ENCODE measurements at places on chromosomes 3 and 15.
A peak's percentile ranks its signal among the peaks of the same experiment; 100 is the strongest.

DNA sequence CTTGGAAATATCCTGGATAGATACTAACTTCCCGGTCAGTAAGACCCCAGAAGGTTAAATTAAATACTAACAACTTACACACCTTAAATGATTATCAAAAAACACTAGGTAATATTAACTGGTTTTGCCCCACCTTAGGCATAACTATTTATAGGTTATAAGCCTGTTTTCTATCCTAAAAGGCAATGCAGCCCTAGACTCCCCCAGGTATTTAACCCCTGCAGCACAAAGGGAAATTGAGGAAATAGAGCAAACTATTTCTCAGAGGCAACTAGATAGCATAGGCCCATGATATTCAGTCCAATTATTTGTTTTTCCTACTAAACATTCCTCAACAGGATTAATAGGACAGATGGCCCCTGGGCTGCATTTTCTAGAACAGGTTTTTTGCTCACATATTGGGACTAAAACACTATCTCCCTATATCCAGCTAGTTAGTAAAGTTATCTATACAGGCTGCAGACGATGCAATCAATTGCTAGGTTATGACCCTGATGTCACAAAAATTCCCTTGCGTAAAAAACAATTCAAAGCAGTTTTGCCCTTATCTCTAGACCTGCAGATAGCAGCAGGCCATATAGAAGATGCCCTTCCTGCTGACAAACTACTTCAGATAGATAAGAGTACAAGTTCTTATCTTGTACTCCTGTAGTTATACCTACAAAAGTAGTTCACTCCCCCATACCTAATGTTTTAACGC lies 221.3 kb downstream of the DTWD1 start:
- DNase-seq, result peak; percentile 52

GRCh38 chr15:57861815-57862586 lies 155.5 kb downstream of the POLR2M start:
- DNase-seq, result peak; percentile 66

DNA sequence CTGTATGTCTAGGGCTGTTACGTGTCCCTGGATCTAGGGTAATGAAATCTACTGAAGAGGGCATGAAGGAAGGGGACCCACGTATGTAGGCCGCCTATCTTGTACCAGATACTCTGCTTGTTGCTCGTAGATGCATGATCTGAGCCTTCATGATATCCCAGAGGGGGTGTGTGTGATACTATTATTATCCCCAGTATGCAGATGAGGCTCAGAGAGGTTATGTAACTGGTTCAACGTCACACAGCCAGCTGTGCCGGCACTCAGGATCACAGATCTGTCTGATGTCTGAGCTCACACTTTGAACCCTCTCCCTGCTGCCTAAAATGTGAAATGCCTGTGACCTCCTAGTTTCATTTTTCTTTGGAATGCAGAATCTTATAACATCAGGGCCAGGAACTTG lies 36.2 kb upstream of the SEC13 start:
- DNase-seq, result no peak

DNA sequence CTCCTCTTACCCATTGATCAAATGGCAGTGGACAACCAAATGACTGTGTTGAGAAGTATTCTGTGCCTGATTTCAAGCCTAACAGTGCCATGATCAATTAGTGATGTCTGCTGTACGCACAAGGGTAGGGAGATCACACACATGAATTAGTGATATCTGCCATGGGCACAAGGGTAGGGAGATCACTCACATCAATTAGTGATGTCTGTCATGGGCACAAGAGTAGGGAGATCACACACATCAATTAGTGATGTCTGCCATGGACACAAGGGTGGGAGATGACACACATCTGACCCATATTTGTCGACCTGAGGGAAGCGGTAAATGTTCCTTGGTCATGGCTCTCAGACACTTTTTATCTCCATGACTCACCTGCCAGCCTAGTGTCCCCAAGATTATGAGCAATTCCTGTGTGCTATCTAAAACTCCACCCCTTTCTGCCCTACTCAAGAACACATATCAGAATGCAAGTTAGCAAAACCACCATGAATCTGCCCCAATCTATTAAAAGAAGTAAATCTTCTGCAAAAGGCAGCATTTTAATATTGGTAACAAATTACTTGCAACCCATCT lies 165.0 kb downstream of the NTRK3 start:
- no peak for DNase-seq

- no peak for DNase-seq
Measured at GRCh38 chr15:92896561-92896960, 3.6 kb upstream of the CHD2 start.

DNA sequence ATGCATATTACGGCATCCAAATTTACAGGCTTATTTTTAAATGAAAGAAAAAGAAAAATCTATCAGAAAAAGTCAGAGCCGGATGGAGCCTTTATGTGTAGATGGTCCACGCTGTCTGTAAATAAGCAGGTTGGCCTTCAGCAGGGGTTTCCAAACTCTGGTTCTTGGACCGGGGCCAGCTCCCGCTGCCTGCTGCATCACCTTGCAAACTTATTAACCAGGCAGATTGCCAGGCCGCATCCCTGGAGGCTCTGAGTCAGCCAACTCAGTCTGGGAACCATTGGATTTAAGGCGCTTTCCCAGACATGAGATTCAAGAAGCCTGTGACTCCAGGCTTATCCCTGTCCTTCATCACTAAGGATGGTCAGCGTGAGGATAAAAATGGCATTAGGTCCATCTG lies 212.4 kb downstream of the OPA1 start:
- peak; percentile 89 for DNase-seq

DNA sequence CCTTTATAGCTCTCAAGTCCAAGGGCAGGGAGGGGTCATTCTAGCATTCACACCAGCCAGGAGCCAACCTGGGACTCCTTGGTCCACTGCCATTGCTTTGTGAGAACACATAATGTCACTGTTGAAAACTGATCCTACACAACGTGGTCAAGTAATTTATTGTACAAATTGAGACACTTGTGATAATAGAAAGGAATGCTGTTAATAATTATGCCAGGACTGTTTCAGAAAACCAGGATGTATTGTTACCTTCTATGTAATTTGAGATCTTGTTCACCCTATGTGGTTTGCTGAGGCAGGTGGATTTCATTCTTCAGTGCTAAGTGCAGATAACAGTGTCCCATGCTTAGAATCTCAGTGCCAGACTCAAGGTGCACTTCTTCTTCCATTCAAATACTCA lies 33.3 kb downstream of the TMCO5A start:
- no peak for DNase-seq

- DNase-seq, result no peak
Measured at GRCh38 chr3:117252208-117252607, 542.6 kb downstream of the TUSC7 start.

- no peak for DNase-seq
Measured at GRCh38 chr3:16441371-16441875, 72.1 kb downstream of the RFTN1 start.

GRCh38 chr3:16102905-16103364 lies 71.5 kb upstream of the GALNT15 start:
- no peak for DNase-seq

DNA sequence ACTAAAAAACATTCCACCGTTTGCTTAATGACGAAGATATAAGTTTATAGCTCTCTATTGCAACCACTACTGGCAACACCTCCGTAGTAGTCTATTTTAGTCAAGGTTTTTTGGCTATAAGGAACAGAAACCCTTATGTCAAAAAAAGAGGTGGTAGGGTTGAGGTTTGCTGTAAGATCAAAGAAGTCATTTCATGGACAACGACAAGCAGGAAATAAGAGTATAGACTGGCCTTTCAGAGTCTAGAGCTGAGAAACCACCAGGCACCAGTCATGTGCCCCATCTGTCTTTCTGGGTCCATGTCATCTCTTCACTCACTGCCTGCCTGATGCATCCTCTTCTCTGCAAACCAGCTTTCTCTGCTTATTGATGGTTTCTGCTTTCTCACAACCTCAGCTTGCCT lies 42.7 kb downstream of the THBS1 start:
- DNase-seq, result peak; percentile 16

GRCh38 chr3:109631897-109632296 lies 294.6 kb upstream of the DPPA4 start:
- DNase-seq, result no peak

- no peak for DNase-seq
Measured at GRCh38 chr15:57592836-57593420, 1.2 kb downstream of the MYZAP start.

DNA sequence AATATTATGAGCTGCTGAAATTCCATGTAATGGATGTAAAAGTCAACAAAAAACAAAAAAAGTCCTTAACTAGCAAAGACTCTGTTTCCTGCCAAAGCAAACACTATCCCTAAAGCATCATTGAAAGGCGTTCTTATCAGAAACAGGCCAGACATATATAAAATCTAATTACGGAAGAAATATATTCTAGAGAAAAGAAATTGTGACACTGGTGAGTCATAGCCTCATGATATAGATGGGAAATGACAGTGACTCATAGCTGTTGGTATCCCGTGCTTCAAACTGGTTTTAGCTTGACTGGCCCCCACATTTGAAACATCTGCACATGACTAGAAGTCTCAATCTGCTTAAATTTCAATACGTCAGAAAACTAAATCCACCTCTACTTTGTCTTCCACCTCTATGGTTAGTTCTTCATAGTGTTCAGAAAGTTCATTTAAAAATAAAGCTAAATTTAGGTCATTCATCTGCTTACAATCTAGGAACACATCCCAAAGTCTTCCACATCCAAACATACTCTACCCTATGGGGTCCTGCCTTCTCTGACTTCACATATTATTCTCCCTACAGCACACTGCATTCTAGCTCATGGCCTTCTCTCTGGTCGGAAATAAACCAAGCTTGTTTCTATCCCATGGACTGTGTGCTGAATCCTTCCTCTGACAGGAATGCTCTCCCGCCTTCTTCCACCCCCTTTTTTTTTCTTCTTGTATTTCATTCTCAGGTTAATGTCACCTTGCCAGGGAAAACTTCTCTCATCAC lies 456.3 kb upstream of the ARRDC4 start:
- peak; percentile 11 for DNase-seq

DNA sequence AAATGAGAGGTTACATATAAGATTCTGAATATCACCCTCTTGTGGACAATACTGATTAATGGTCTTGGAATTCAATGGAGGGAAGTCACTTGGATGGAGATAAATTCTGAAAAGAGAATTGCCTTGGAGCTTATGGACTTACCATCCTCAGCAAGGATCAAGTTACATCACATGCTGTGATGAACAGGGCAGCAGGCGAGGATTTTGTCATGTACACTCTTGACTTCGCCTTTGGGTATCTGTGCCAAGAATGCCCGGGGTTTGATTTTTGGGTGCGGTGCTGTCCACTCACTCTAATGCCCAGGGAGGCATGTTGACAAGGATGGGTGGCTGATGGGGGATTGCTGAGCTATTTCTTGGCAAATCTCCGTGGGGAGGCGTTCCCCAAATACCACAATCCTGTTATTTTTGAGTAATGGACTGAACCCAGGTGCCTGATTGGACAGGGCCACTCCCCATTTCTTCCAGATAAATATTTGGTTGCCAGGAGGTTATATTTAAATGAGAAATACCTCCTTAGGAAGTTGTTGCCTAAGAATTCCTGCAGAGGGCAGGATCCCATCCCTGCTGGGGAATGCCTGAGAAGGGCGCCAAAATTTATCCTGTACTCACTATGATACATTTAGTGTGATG lies 96.3 kb downstream of the TPRG1 start:
- DNase-seq, result no peak

DNA sequence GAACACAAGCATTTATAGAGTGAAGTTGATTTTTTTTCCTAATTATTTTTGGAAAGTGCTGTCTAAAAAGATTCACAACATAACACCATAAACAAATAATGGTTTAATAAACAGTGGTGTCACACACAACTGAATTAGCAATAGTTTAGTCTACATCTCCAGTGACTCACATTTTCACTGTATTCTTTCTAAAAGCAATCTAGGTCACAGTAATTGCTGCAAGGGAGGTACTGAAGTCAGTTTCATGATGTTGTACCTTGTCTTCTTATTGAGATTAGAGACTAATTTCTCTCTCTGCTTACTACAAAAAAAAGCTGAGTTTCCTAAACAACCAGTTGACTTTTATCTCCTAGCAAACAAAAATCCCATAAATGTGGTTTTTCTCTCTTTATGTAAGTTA lies 29.6 kb downstream of the PLSCR4 start:
- DNase-seq, result no peak
